ENCODE measurements at places on chromosomes 4 and X.

DNA sequence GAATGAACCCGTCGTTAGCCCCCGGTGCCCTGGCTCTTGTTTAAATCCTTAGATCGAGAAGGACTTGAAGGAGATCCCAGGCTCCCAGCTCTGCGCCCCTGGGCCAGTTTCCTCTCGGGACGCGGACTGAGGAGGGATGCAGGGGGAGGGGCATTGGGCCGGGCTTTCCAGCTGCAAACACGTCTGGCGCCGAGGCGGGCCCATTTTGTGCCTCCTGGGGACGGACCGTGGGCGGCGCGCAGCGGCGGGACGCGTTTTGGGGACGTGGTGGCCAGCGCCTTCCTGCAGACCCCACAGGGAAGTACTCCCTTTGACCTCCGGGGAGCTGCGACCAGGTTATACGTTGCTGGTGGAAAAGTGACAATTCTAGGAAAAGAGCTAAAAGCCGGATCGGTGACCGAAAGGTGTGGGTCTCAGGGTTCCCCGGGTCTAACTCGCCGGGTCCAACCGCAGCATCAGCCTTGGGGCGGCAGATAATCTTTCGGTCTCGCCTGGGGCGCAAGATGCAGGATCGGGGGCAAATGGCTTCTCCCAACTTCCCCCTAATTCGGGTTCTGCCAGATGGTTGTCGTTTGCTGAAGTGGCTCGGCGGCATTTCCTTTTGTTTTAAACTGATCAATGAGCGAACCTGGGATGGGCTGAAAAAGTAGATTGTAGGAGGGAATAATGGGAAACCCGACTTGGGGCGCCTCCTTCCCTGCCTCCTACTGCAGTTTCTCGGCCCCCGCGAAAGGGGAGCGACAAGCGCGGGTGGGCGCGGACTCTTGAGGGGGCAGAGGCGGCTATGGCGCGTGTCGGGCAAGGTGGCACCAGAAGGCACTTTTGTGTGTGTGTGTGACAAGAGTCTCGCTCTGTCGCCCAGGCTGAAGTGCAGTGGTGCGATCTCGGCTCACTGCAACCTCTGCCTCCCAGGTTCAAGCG, 2.9 kb downstream of the PDGFRA start:
- peak overlapping the region; percentile 72 for H3K27ac ChIP-seq
- no peak for DNase-seq
- H3K4me3 ChIP-seq = peak overlapping the region; percentile 59
- no peaks in the 10 kb centered on the region for H3K36me3 ChIP-seq
- peaks cover 16% of the 10 kb centered on the region for H3K27me3 ChIP-seq

DNA sequence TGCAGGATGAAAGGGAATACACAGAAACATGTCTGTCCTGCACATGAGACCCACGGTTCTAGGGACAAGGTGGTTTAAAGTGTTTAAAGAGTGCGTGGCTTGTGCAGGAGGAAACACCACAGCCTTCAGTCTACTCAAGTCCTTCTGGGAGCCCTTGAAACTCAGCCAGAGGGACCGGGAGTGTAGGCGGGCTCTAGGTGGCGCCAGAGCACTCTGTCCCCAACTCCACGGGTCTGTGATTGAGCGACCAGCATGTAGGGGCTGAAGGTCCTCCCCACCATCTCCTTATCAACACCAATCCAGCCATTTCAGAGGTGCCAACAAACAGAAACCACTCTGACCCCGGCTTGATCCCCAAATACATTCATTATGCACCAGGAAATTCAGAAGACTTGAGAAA, 82.0 kb upstream of the CLDN34 start:
- no peak overlapping the region for H3K4me3 ChIP-seq
- peaks cover 8% of the 10 kb centered on the region for H3K4me1 ChIP-seq
- no peaks in the 10 kb centered on the region for H3K27me3 ChIP-seq
- H3K36me3 ChIP-seq = no peaks in the 10 kb centered on the region

- no peak overlapping the region for H3K27ac ChIP-seq
- H3K4me3 ChIP-seq = no peak overlapping the region
- no peak for DNase-seq
- no peaks in the 10 kb centered on the region for H3K36me3 ChIP-seq
- H3K27me3 ChIP-seq = no peaks in the 10 kb centered on the region
Observed at GRCh38 chr4:156933633-156934258, 37.9 kb downstream of the PDGFC start.

DNA sequence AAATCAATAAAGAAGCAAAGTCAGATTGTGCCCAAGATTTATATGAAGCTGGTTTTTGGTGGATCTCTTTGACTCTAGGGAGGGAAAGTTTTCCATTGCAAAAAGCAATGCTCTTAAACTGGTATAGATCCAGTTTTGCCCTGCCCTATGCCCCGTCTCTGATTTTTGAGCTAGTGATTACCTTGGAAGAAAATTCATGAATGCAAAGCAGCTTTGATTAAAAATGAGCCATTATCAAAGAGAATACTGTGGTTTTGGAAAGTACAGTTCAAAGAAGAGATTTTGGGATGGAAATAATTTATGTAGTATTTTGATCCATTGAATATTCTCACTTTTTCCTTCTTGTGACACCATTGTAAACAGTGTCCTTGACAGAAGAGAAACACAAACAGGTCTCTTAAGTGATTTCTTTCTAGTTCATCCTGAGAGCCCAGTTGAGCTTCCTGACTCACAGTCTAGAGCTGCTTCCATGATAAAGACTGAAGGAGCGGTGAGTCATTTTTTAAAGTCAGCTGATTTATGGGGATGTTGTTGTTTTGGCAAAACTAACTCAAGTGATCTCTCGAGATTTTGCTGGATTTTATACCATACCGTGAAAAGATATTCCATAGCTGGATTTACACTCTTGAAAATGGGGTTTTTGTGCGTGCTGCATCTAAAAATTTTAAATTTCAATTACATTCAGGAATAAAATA, 76.7 kb downstream of the AFF1 start:
- no peaks in the 10 kb centered on the region for H3K36me3 ChIP-seq
- H3K27me3 ChIP-seq = no peaks in the 10 kb centered on the region
- no peak overlapping the region for H3K4me3 ChIP-seq
- peaks cover 83% of the 10 kb centered on the region for H3K4me1 ChIP-seq
- H3K27ac ChIP-seq = peak overlapping the region; percentile 10

DNA sequence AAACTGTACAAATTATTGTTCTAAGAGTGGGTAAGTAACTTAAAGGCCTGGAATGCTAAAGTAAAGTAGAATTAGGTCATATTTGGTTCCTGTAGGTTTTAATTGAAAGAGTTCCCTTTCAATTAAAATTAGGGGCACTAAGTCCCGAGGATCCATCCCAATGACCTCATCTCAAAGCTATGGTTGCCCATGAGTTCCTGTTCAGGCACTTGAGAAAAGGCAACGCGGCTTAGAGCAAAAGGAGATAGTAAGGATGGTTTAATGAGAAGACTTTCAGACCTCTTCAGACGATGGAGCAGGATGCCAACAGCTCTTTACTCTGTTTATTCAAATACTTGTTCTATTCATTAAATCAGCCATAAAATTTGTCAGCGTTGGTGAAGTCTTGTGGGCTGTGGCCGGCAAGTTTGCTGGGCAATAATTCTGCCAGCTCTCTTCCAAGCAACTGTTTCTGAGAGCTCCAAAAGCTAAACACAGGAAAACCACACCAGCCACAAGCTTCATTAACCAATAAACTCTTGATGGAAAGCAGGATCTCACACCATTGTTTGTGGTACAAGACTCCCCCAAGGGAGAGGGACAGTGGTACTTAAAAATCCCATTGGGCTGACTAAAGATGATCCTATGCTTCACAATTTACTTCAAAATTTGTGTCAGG, 167.4 kb downstream of the COL4A6 start:
- H3K27ac ChIP-seq = peak overlapping the region; percentile 73
- peaks cover 42% of the 10 kb centered on the region for H3K4me1 ChIP-seq
- H3K4me3 ChIP-seq = no peak overlapping the region

- no peaks in the 10 kb centered on the region for H3K36me3 ChIP-seq
- no peaks in the 10 kb centered on the region for H3K4me1 ChIP-seq
- no peak for DNase-seq
- H3K4me3 ChIP-seq = no peak overlapping the region
Observed at GRCh38 chrX:110407910-110408545, 49.4 kb downstream of the RTL9 start.

DNA sequence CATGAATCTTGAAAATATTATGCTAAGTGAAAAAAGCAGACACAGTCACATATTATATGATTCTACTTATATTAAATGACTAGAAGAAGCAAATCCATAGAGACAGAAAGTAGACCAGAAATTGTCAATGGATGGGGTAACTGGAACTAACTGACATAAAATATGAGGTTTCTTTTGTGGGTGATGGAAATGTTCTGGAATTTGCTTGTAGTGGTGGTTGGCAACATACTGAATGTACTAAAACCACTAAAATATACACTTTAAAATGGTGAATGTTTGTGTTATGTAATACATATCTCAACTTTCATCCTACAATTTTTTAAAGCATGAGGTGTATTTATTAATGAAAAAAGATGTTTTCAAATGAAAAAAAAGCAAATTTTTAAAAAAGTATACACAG, 14.7 kb downstream of the CNOT6L start:
- DNase-seq = no peak
- no peak overlapping the region for H3K4me3 ChIP-seq
- H3K27ac ChIP-seq = no peak overlapping the region
- no peaks in the 10 kb centered on the region for H3K27me3 ChIP-seq

GRCh38 chr4:175440786-175441185, 371.3 kb downstream of the GPM6A start:
- H3K4me3 ChIP-seq = no peak overlapping the region
- no peaks in the 10 kb centered on the region for H3K4me1 ChIP-seq
- H3K27ac ChIP-seq = no peak overlapping the region
- no peaks in the 10 kb centered on the region for H3K27me3 ChIP-seq

DNA sequence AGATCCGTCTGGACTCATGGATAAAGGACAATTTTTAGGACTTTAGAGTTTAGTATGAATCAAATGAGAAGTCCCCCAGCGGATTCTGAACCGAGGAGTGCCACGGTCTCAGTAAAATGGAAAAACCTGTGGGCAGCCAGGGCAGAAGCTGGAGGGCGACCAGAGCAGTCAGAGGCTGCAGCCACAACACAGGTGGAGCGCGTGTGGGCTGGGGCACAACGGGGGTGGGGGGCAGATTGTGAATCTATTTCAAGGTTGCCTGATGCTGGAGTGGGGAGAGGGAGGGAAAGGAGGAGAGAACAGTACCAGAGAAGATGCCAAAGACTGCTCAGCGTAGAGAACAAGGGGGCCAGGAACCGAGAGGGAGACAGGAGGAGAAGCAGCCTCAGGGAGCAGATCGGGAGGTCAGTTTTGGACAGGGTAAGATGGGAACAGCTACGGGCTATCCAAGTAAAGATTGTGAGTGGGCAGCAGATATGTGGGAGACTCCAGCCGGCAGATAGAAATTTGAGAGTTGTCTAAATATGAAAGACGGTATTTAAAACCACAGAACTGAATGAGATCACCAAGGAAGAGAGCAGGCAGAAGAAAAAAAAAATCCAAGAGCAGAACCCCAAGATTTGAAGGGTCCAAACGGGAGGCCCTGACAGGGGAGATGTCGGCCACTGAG, 9.5 kb downstream of the FAT1 start:
- peaks cover under 1% of the 10 kb centered on the region for H3K36me3 ChIP-seq
- no peak overlapping the region for H3K4me3 ChIP-seq
- H3K4me1 ChIP-seq = peaks cover 35% of the 10 kb centered on the region
- no peak overlapping the region for H3K27ac ChIP-seq
- no peak for DNase-seq
- no peaks in the 10 kb centered on the region for H3K27me3 ChIP-seq

DNA sequence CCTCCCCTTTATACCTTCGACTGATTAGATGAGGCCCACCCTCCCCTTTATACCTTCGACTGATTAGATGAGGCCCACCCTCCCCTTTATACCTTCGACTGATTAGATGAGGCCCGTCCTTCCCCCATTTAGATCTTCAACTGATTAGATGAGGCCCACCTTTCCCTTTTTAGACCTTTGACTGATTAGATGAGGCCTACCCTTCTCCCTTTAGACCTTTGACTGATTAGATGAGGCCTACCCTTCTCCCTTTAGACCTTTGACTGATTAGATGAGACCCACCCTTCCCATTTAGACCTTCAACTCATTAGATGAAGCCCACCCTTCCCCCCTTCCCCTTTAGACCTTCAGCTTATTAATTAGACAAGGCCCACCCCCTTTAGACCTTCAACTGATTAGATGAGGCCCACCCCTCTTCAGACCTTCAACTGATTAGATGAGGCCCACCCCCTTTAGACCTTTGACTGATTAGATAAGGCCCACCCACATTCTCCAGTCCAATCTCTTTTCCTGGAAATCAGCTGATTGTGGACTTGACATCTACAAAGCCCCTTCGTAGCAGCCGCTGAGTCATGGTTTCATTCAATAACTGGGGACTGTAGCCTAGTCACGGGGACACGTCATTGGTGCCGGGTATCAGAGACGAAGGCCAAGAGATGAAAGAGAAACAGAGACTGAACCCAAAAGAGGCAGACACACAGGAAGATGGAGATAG, 28.8 kb upstream of the IL3RA start:
- no peak for DNase-seq
- no peak overlapping the region for H3K4me3 ChIP-seq
- no peak overlapping the region for H3K27ac ChIP-seq
- H3K36me3 ChIP-seq = no peaks in the 10 kb centered on the region

DNA sequence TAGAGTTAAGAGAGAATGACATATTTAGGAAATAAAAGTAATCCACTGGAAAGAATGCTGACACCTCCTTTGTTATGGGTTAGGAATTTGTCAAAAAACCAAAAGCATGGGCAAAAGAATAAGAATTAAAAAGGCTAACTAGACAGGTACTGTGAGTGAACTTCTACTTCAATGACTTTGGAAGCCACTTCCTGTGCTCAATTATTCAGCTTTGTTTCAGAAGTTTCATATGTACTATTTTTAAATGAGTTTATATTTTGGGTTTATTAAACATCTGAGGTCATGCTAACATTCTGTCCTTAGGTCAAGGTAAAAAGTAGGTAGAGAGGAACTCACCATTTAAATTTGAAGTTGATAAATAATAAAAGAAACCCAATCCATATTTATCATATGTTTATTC, 106.7 kb upstream of the CXorf51A start:
- no peaks in the 10 kb centered on the region for H3K4me1 ChIP-seq
- no peaks in the 10 kb centered on the region for H3K36me3 ChIP-seq
- no peaks in the 10 kb centered on the region for H3K27me3 ChIP-seq
- no peak overlapping the region for H3K27ac ChIP-seq
- no peak overlapping the region for H3K4me3 ChIP-seq
- no peak for DNase-seq

DNA sequence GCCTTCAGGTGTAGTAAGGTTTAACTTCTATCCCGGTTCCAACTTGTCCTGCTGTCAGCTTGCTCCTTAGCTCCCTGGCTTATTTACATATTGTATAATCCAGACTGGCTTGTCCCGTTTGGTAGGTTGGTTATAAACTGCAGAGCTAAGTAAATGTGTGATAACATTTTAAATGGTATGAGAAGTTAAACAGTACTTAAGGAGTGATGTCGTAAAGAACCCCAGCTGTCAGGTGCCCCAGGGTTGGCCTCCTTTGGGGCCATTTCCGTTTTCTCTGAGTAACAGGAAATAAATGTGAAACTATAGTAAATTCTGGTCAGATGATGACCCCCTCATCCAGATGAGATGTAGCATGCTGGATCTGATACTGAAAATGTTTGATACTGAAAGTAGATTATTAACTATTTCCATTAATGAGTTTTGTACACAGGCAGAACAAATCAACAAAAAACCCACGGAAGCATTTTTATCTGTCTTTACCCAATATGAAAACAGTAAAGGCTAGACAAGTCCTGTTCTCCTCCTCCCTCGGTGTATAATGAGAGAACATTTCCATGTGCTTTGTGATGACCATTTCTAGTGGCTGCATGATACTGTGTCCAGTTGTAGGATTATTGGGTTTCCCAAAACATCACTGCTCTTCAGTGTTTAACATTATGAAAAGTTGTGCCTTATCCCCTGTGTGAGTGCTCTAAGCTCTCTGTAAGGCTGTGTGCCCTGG, 22.4 kb downstream of the GAB1 start:
- H3K27ac ChIP-seq = peak overlapping the region; percentile 64
- H3K4me3 ChIP-seq = no peak overlapping the region
- DNase-seq = no peak
- H3K27me3 ChIP-seq = no peaks in the 10 kb centered on the region
